Islet precursor cell (in vitro differentiated cells): ENCODE measurements at places on chromosomes 7 and 10.

DNA sequence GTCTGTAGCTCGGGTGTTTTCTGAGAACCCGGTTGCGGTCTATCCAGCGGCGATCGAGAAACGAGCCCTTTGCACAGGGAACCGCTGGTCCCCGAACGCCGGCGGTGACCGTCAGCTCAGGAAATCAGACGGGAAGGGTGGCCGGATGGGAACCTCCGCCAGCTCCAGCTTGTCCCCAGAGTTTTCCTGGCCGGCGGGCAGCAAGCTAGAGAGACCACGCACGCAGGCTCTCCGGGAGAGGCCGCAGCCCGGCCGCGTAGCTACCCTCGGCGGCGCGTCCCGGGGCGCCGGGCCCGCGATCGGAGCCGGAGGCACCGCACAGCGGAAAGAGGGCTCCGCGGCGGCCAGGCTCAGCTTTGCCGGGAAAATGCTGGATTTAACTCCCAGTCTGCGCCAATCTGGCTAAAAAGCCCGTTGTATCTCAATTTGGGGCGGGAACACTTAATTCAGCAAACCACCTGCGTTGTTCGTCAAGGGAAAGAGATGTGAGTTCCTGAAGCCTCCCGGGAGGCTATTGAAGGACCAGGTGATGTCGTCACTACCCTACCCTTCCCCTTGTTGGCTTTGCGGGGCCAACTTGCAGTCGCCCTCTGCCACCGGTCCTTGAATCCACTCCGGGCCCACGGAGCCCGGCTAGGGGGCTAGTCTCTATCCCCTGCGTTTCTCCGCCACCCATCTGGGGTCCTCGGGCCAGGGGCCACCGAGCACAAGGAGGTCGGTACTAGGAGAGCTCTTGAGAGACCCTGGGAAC lies 859 bp upstream of the CH25H start:
- DNase-seq = peak; percentile 72

DNA sequence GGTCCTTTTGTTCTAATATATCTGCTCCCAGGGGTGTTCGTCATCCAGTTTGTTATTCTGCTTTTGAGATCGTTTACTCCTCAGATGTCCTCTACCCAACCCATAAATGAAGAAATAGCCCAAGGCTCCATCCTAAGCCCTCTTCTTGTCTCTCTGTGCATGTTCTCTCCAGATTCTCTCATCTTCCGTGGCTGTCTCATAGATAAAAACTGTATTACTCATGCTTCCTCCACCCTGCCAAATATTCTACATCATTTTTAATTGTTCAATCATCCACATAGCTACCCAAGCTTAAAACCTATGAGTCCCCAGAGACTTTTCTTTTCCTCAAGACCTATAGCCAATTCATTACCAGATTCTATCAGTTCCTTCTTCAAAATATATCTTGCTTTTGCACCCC lies 44.9 kb downstream of the CAV1 start:
- DNase-seq = no peak

DNA sequence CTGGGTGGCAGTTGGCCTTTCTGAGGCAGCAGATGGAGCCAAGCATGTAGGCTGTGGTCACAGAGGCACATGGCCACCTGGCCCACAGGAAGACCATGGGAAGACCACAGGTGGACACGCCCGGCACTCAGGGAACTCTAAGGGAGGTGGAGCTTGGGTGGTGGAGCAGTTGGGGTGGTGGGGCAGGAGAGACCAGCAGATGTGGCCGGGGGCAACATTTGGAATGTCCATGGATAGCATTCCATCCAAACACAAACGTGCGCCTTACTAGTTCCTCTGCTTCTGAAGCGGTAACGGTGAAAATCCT lies 290.9 kb downstream of the PTPRN2 start:
- peak; percentile 22 for DNase-seq

DNA sequence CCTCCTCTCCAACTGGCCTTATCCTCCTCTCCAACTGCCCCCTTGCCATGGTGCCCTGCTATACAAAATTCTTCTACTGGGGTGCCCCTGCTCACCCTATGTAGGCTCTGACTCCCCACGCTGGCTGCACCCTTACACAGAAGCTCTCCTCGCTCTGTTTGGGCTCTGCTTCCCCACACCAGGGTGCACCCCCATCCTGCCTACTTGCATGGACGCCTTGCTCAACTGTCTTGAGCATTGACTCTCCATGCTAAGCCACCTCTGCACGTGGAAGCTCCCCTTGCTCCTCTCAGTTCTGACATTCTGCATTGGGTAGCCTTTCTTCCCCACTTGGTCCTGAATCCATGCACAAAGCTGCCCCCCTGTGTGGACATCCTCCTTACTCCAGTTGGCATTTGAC lies 231.1 kb downstream of the GFRA1 start:
- no peak for DNase-seq

DNA sequence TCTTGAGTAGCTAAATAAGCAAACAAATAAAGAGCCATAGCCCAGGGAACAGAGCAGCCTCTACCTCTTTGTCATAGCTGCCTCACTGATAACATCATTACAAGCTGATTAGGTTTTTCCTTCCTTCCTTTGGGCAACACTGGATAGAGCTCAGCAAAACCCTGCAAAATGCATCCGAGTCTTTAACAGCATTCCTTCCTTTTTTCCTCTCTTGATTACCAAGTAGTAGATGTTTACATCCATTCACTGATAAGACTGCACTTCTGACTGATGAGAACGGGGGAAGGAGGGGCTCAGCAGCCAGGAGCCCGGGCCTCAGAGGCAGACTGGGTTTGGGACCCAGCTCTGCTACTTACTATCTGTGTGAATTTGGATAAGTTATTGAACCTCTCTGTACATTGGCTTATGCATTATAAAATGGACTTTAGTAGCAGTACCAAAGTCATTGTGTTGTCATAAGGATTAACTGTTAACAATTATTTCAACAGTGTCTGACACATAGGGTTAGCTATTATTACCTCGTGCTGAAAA lies 214.2 kb downstream of the ANK3 start:
- DNase-seq = peak; percentile 89

DNA sequence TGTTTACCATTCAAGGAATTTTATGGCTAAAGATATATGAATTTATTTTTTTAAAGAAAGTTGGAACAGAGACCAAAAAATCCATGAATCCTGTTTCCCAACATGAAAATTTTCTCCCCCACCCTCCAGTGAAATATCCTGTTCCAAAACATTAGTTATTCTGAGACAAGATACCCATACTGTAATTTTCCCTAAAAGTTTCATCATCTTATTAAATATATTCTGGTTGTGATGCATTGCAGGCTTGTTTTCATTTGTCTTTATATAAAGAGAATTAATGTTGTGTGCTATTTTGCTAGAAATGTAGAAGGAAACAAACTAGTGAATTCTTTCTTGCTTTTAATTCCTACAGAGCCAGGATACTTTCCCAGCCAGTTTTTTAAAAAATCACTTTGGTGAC lies 106.6 kb downstream of the EXOC4 start:
- no peak for DNase-seq

- DNase-seq = no peak
Measured at GRCh38 chr10:71112138-71112785, 100.1 kb upstream of the UNC5B start.

DNA sequence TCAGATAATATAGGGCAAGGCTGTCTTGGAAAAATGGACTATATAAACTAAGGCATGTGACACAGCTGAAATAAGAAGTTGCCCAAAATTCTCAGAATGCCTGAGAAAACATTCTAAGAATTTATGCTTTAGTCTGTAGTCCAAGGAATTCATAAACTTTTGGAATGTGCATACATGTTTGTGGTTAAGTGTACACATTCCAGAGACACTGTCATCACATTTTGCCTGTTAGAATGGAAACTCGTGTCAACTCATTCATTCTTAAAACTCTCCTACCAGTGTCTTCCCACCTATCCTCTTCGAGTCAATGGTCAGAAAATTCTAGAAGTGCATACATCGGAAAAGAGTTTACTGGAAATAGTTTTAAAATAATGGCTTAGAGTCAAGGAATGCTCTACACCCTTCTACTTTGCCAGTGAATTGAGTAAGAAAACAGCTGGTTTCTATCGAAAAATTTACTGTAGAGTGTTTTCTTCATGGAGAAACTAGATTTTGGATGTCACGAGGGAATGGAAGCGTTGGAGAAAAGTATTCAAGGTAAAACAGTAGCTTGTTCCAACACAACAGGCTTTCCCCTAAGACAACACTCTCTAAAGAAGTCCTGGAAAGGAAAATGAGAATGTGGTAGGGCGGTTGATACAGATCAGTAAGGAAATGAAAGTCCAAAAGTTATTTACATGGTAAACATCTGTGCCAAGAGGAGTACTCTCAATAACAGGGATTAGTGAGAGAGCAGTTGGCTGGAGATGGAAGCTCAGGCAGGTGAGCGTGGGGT lies 1177.6 kb upstream of the C7orf33 start:
- no peak for DNase-seq

DNA sequence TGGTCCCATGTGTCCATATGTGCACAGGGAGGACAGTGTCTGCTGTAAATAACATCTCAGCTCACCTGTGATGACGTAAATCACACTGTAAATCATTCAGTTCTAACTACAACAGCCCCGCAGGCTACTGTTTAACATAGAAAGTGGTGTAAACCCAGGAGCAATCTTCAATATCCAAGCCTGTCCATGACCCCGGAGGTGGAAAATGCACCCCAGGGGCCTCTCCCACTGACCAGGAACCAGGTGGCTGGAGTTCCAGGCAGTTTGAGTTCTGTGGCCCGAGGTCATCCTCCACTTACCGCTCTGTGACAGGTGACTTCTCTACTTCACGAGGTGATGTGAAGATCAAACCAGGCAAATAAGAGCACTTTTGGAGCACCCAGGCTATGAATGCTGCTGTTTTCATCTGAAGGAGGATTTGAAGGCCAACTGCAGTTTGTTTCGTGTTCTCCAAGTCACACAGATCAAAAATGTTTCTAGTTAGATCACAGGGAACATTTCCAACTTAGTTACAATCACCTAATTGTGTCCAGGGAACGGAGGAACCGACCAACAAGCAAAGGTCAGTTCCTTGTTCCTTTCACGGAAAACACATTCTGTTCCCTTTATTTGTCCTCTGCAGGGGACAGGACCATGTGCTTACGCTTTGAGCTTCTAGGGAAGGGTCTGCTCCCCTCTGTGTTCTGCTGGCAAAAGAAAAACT lies 131.8 kb downstream of the WDR37 start:
- peak; percentile 45 for DNase-seq

GRCh38 chr10:86635402-86635801 lies 18.9 kb upstream of the OPN4 start:
- DNase-seq = peak; percentile 22

- no peak for DNase-seq
Measured at GRCh38 chr7:151652111-151652510, 132.4 kb upstream of the RHEB start.

GRCh38 chr7:20330239-20330927 lies at the start of gene ITGB8:
Gene ITGB8, plus strand, starts transcription at chr7:20330900. Its CDS starts 907 bp downstream, at chr7:20331807.
- DNase-seq = peak; percentile 96
